Stimulated activated CD4-positive, alpha-beta T cell treated with anti-CD3 and anti-CD28 coated beads, Interleukin-1b, Interleukin-23, amount 100 ng/mL, for 1 hour (primary cell): ENCODE measurements at places on chromosomes 1 and 21.

DNA sequence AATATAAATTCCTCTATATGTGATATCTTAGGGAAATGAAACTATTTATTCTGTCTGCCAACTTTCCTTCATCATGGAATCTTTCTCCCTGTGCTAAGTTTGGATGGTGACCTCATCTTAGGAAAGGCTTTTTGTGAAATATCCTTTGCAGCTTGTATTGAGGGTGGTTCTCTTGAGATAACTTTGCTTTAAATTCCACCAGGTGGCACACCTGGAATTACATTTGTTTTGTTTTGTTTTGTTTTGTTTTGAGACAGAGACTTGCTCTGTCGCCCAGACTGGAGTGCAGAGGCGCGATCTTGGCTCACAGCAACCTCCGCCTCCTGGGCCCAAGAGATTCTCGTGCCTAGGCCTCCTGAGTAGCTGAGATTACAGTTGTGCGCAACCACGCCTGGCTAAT, 7.6 kb upstream of the CD1A start:
- DNase-seq = no peak

DNA sequence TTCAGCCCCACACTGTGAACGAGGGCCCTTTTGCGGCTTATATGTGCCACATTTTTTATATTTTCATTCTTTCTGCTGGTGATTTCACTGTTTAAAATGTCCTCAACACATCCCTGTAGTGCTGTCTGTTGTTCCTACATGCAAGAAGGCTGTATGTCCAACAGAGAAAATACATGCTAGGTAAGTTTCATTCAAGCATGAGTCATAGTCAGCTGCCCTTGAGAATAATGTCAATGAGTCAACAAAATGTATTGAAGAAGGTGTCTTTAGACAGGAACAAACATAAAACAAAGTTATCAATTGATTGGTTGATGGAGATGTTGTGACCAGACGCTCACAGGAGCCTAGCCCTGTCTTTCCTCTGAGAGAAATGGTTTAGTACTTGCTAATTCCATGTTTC, 553.4 kb downstream of the PLPP3 start:
- DNase-seq = no peak

DNA sequence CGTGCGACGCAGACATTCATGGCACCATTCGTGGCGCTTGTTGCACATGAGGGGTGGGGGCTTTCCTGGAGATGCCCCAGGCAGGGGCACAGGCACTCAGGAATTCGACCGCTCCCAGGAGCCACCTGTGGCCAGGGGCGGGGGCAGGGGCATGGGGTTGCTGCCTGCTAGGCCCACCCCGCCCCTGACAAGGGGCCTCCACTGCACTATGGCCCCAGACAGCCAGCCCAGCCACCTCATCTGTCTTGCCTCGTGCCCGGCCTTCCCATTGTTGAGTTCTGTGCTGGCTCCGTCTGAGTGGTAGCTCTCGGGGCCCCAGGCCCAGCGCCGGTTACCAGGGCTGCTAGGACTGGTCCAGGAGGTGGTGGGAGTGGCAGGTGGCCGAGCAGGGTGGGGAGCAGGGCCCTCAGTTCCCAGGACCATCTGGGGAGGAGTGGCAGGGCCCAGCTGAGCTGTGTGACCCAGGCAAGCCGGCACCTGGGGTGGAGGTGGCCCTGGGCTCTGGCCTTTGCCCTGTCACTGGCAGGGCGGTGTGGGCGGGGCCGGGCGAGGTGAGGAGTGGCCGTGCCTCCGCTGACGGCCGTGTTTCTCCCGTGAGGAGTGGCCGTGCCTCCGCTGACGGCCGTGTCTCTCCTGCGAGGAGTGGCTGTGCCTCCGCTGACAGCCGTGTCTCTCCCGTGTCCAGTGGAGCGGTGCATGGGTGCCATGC, 1.9 kb downstream of the PLCH2 start:
- DNase-seq = no peak

- no peak for DNase-seq
Observed at GRCh38 chr1:113178106-113178505, 105.1 kb downstream of the LRIG2 start.

- DNase-seq = no peak
Observed at GRCh38 chr1:85078903-85079302, 30.6 kb upstream of the MCOLN3 start.

DNA sequence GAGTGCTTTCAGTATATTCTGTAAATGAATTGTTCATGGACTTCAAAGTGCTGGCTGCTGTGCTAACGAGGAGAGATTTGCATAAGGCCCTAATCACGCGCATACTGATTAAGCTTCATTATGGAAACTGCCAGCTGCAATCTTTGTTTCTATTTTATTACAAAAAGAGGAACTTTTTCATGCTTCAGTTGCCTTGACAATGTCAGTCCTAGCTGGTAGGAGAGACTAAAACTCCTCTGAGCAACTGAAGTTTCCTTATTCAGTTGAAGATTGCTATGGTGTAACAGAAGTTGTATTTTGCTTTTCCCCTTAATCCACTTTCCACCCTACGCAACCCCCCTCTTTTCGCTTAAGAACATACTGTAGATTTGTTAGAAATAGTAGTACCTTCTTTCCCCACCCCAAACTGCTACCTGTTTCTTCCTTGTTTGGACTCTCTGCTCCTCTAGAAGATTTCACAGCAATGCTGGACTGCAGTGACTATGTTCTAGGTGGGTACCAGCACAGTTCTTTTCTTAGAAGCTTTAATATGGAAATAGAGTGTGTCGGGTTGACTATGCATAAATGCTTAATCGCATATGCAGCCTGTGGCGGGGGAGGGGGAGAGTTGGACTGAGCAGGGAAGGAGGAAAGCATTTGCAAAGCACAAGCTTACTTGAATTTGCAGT, 108.3 kb downstream of the POU2F1 start:
- no peak for DNase-seq

DNA sequence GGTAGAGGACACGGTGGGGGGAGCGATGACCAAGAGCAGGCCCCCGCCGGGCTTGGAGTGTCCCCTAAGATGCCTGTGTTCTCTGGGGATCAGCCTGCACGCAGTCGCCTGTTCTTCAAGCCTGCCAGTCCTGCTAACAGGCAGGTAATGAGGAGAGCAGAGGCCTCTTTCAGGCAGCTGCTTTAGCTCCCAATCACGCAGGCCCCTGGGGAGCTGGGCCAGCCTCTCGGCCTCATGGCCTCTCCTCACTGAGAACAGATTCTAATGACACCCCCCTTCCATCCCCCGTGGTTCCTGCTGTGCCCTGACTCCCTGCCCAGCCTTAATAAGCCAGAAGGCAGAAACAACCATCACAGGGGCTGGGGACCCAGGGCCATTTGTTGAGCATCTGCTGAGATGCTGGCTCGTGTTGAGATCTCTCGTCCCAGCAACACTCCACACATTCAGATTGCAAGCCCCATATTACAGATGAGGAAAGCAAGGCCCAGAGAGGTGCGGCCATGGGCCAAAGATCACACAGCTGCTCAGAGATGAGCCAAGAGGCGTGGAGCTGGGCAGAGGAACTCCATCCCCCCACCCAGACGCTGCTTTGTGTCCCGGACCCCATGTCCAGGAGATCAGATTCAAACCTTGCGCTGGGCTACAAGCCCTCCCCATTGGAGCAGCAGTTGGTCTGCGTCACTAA, 71.6 kb upstream of the CASZ1 start:
- no peak for DNase-seq

- no peak for DNase-seq
Observed at GRCh38 chr1:45033356-45033755, 21.3 kb downstream of the UROD start.

DNA sequence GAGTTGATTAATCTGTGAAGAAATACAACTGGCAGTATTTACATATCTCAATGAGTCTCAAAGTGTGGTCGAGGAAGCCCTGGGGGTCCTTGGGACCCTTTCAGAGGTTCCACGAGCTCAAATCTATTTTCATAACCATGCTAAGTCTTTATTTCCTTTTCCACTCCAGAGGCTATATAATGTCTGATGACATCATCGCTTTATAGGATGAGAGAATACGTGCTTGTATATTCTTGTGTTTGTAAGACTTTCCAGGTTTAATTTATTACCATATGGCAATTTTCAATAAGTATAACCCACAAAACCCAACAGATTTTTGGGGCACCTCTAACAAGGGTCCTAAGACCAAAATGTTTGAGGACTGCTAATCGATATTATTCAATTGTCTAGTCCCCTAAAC, 1.4 kb upstream of the SLC19A2 start:
- no peak for DNase-seq

GRCh38 chr1:78797108-78797781, 147.6 kb downstream of the IFI44 start:
- no peak for DNase-seq

DNA sequence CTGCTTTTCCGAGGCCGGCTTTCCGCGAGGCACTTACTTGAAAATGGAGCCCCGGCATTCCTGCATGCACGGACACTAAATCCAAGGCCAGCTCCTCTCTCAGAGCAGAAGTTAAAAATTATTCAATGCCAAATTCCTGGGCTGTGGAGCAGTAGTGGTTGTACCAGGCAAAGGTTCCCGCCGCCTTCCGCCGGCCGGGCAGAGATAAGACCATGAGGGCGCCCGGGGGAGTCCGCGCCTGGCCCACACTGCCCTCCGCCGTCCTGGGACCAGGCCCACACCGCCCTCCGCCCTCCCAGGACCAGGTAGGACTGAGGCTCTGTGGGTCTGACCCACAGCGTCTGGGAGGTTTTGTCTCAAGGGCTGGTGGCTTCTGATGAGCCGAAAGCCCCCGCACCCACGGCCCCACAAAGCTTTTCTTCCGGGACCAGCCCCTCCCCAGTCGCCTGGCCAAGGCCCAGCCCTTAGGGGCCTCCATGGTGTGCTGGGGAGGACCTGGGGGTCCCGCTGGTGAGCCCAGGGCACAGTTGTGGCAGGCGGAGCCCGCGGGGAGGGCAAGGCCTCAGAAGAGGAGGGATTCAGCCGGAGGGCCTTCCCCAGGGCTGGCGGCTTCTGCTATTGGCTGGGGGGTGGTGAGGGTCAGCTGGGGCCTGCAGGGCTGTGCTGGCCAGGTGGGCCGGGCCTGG, 12.7 kb upstream of the C1orf159 start:
- no peak for DNase-seq

DNA sequence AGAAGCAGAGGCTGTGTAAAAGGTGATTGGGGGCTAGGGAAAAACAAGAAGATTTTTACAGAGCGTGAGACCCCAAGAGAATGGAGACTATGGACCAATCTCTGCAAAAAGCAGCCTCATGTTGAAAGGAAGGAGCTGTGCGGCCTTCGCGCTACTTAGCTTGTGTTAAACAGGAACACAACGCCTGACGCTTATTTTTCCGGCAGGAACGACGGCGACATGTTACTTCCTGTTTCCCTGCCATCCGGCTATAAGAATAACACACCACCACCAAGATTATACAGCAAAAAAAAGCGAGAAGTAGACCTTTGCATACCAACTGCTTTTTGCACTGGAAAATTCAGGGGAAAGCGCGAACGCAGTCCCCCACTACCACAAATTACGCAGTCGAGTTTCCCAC, 272.7 kb downstream of the FAM72C start:
- no peak for DNase-seq

DNA sequence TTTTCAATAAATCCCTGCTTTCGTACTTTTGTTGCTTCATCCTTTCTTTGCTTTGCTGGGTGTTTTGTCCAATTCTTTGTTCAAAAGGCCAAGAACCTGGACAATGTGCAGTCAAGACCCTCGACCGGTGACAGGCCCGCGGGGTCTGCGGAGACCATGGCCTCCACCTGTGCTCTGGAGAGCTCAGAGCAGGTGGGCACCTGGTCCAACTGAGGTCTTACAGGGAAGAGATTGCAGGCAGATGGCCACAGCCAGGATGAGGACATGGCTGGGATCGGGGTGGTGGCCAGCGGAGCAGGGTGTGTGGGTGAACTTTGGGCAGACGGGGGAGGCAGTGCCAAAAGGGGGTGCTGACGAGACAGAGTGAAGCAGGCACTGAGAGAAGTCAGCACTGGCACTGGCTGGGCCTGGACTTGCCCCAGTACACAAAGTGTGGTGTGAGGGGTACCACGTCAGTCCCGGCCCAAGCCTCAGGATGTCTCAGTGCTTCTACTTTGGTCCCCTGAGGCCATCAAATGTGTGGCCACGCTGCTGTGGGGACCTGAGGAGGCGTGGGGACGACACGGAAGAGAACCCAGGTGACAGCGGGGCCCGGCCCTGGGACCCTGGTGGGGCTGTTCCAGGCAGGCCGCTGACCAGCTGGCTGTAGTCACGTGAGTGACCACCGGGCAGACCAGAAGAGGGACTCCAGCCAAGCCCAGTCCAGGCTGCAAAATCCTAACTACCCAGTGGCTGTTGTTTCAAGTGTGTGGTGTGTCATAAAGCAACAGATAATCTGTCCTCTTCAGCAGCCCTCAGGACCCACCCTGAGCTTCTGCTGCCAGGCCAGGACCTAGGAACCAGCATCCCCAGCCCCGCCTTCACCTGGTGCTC, 10.4 kb upstream of the CCDC27 start:
- no peak for DNase-seq

GRCh38 chr1:17348593-17349234, 23.3 kb upstream of the PADI6 start:
- no peak for DNase-seq

DNA sequence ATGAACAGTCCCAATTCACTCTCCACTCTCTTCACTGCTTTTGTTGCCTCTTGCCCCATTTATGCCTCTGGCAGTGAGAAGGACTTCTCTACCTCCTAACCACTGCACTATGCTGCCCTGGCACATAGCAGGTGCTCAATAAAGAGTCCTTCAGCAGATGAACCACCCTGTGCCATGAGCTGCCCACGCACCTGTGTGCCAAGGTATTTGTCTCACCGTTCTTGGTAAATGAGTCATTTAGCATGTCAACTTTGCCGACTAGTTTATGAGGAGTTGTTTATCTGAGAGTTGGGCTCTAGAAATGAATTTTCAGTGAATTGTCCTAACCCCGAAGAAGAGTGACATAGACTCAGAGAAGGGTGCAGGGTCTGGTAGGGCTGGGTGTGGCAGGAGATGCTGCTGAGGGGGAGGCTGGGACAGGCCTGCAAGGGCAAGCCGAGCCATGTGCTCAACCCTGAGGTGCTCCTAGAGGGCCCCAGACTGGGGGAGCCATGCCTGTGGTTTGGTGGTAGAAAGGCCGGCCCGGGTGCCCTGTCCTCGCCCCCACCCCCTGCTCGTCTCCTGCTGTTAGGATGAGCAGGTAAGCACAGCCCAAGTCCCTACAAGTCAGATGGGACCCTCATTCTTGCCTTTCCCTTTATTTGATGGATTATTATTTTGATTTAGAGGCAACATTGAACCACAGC, 654.5 kb downstream of the MATN1 start:
- no peak for DNase-seq

DNA sequence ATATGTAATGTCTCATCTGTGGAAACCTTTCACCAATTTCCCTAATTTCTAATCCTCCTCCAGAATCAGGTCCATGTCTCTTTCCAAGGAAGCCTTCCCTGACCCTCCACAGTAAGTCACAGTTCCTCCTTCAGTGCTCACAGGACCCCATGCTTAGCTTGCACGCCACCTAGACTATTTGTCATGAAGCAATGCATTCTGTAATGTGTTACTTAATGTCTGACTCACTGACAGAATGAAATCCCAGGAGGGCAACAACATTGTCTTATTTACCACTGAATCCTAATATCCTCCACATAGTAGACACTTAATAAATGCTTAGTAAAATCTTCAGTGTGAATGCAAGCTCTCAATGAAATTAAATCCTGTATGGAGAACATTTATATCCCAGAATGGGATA, 245.9 kb upstream of the PLD5 start:
- DNase-seq = no peak
